Kidney epithelial cell (primary cell): ENCODE measurements at places on chromosomes 11 and 22. TPM values are rescaled to one million over a fixed set of nuclear protein-coding genes. Genes with fewer than 3 reads are reported as not detected.

- no peak for DNase-seq
Measured at GRCh38 chr22:30425616-30426387, at the start of gene MTFP1. Gene MTFP1, plus strand, starts transcription at chr22:30425768. Its CDS starts 112 bp downstream, at chr22:30425880.

DNA sequence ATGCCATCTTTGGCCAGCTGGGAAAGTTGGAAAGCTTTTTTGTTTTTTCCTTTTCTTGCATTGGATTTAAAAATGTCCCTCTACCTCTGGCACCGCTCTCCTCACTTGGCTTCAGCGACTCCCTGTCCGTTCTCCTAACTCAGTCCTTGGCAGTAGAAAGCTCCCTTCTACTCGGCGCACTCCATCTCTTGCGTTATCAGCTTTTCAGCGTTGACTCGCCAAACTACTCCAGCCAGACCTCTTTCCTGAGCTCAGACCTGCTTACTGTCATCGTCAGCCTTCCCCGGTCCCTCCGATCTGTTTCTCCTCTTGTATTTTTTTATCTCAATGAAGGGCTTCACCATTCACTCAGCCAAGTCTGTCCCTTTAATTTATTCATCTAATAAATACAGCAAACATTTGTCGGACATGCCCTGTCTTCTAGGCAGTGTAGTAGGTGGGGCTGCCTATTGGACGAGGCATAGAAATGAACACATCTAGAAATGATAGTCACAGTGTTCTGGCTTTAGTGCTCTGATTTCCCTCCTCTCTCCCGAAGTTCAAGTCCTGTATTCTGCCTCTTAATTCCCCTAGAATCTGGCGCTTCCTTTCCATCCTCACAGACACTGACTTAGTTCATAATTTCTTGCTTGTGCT, 839 bp downstream of the CEP164 start:
- no peak for DNase-seq

GRCh38 chr22:45670981-45671782, 452 bp upstream of the ATXN10 start:
- DNase-seq: no peak

- no peak for DNase-seq
Measured at GRCh38 chr11:36095716-36096115, 151.9 kb downstream of the LDLRAD3 start.

Gene TIMM10
- total RNA-seq: 49.6 and 66.4 TPM in 2 replicates
